Skeletal muscle cell (primary cell): ENCODE measurements at places on chromosomes 3 and 15.

- DNase-seq = peak; percentile 22
Measured at GRCh38 chr15:89556413-89557262, 18.6 kb upstream of the TICRR start.

DNA sequence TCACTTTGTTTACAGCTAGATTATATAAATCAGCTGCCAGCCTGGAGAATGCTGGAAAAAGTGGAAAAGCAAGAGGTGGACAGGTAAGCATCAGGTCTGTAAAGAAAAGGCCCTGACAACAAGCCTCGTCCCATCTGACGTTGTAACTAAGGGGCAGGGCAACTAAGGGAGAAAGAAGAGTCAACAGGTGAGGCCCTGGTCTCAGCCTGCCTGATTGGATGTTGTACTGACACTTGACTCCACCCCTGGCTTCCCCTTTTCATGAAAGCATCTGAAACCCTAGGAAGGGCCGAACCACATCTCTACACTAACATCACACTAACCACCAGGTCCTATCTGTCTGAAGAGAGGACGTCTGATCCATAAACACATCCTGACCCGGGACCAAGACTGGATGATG is 357.6 kb upstream of the CFAP20DC start:
- no peak for DNase-seq

- no peak for DNase-seq
Measured at GRCh38 chr3:63706321-63707085, 54.0 kb downstream of the SNTN start.

DNA sequence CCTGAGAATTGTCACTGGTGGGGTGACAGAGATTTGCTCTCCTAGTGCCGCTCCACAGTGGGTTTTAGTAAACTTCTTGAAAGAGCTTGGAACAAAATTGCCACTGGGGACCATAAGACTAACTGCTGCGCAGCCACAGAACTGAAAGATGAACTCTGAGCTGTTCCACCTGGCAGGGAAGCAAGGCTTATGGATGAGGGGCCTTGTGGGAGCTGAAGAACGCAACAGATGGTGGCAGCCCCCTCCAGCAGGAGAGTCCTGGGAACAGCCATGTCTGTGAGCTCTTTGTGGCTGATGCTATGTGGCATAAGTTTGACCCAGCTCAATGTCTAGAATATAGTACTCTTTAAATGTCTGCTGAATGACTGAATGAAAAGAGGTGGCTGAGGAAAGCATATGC is 66.8 kb upstream of the C2CD4B start:
- DNase-seq = no peak

DNA sequence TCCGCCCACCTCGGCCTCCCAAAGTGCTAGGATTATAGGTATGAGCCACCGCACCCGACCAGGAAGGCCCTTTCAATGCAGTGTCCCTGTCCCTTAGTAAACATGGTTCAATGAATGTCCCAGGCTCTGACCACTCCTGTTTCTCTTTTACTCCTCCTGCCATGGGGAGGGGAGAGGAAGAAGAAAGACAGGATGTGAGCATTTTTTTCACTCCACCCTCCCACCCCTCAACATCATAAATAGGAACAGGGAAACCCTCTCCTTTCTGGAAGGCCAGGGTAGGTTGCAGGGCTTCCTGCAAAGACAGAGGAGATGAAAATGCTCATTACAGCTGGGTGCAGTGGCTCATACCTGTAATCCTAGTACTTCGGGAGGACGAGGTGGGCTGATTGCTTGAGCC is 7.5 kb upstream of the TATDN2 start:
- DNase-seq = no peak

DNA sequence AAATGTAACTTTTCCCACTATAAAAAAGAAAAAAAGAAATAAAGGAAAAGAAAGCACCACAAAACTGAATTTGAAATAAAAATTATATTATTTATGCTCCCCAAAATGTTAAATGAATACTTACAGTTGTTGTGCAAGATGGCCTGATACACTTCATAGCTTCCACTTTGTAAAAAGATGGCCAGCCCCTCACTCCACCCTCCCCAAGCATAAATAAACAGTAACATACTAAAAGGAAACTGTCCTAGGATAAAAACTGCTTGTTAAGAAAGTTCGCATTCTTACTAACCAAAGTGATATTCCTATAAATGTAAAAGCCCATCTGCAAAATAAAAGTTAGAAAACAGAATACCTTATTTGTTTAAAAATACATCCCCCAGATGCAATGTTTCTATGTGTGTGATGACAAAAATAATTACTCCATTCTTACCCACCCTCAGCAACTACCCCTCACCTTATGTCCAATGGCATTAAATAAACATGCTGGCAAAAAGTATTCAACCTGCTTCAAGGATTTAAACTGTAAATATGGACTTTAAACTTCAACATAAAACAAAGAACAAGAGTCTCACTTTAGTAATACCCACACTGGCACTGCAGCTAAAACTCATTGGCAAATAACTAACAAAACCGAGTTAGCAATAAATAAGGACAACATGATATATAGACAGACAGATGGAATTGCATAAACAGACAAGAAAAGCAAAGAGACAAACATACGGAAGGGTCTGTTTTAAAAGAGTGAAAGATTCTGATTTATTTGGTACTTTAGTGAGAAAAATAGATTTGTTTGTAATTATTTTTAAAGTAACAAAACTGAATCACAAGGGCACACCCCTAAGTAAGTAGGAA is 47.7 kb downstream of the ZBTB20 start:
- no peak for DNase-seq

GRCh38 chr3:19190126-19190525 is 41.8 kb downstream of the KCNH8 start:
- no peak for DNase-seq

DNA sequence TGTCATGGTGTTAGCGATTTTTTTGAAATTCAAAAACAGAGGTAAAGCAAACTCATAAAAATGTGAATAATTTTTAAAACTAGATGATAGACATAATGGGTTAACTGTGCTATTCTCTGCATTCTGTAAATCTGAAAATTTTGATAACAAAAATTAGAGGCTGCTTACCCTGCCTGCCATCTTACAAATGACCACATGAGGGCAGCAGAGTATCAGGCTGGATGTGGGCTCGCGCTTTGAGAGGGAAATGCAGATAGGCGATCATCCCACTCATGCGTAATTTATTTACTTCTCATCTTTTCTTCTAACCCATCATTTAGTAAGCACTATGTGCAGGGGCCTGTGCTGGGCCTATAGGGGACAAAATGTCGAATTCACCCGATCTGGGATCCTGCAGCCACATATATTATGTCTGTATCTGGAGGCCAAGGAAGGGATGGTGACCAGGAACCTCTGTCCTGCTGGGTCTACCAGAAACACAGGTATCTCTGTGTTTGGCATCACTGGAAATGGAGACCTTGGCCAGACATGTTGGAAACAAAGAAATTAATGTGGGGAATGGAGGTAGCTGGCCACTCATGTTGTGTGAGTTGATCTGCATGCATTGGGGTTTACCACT is 7.8 kb upstream of the RAD18 start:
- DNase-seq = no peak

DNA sequence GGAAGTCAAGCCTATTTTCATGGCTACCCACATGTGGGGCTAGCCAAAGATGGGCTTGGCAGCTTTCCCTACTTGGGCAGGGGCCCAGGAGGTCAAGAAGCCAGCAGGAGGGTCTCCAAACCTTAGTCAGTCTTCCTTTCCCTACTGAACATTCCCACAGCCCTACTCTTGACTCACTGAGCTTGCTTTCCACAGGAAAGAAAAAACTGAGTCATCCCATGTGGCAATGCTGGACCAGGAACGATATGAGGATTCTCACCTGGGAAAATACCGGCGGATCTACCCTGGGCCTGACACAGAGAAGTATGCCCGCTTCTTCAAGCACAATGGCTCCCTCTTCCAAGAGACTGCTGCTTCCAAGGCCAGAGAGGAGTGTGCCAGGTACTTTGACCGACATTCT is 3.7 kb upstream of the NGRN start:
- no peak for DNase-seq

DNA sequence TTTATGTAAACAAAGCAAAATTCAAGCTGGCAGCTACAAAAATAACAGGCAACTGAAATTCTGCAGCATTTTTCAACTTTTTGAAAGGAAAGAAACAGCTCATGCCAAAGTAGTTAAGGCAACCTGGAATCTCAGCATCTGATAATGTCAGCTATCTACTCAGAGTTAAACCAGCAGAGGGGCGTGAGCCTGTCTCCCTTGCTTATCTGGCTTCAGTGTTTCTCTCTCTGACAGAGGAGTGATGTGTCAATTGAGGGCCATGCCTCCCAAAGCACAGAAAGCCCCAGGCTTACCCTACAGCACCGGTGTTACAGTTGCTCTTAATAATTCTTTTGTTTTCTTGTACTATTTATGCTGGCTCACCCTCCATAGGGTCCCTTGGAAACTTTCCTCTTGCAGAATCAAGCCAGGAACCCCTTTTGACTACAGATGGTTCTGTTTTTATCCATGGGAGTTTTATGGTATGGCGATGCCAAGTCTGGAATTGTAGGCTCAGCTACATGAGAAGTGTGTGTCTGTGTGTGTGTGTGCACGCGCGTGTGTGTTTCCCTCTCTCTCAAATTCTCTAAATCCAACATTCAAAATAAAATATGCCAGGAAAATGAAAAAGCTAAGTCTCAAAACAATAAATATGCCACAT is 7.3 kb downstream of the TMEM212 start:
- DNase-seq = no peak
